ENCODE measurements at places on chromosomes 7 and 10. TPM values are rescaled to one million over a fixed set of nuclear protein-coding genes. Genes with fewer than 3 reads are reported as not detected.
A peak's percentile ranks its signal among the peaks of the same experiment; 100 is the strongest.

- H3K36me3 ChIP-seq, result no peaks in the 10 kb centered on the region
- H3K27me3 ChIP-seq, result no peaks in the 10 kb centered on the region
- no peak for DNase-seq
- H3K4me3 ChIP-seq, result no peak overlapping the region
- H3K27ac ChIP-seq, result no peak overlapping the region
- no peaks in the 10 kb centered on the region for H3K4me1 ChIP-seq
These were observed 75.8 kb upstream of the ETV1 start for GRCh38 chr7:14065286-14065685.

DNA sequence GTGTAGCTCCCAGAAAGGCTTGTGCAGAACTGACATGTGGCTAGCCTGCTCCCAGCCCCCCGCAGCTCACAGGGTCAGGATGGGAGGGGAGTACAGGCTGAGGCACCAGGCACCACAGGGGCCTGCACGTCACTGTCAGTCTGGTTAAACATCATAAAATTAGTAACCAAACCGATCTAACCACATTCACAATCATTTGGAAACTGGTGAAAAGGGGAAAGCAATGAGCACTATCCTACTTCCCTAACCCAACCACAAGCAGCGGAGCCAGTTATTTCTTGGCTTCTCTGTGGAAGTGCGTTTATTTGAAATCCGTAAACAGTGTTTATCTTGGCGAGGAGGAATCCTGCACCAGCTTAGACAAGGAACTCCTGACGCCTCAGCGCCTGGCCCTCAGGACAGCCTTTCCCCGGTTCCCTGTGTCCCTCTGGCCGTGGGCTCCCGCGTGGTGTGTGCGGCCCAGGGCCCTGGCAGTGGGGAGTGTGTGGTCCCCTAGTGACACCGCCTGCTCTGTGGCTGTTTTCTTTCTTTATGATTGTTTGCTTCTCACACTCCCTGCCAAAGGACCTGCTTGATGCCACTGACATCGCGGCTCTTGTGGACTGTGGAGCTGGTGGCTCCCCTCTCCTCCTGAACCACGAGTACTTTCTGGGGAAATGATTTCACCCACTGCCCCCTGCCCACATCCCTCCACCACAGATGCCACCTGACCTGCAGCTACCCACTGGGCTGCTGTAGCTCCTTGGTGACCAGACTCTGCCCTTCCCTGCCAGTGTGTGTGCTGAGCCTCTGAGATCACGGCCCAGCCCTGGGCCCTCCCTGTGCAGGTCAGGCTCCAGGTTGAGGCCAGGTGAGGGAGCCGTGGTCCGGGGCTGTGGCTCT, 38.0 kb downstream of the INPP5A start:
- H3K4me3 ChIP-seq, result no peak overlapping the region
- peak overlapping the region; percentile 28 for H3K27ac ChIP-seq
- H3K36me3 ChIP-seq, result no peaks in the 10 kb centered on the region
- H3K27me3 ChIP-seq, result no peaks in the 10 kb centered on the region
- peaks cover 28% of the 10 kb centered on the region for H3K4me1 ChIP-seq

DNA sequence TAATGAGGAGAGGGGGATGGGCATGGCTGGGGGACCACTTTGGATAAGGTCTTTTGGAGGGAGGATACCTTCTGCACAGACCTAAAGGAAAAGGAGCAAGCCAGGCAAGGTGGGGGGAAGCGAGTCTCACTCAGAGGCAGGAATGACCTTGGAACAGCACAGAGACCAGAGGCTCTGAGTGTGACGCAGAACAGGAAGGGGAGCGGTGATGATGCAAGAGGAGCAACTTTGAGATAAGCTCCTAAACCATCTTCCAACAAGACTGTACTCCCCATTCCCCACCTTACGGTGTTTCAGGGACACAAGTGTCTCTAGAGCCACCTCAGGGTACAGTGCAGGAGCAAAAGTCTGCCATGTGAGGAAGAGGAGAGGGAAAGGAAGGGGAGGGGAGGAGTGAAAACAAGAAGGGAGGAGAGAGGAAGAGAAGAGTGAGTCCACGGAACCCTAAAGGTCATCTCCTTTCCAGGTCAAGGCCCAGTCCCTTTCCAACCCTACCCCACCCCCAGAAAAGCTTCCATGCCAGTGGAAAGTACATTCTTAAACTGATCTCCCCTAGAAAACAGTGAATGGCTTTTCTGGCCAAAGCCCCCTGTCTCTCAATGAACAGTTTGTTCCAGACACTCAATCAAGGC, 54.1 kb downstream of the JAZF1 start:
- no peak overlapping the region for H3K4me3 ChIP-seq
- H3K36me3 ChIP-seq, result no peaks in the 10 kb centered on the region
- peaks cover 10% of the 10 kb centered on the region for H3K4me1 ChIP-seq
- no peak overlapping the region for H3K27ac ChIP-seq
- no peak for DNase-seq
- H3K27me3 ChIP-seq, result no peaks in the 10 kb centered on the region

- H3K27ac ChIP-seq, result no peak overlapping the region
- DNase-seq, result no peak
These were observed 75.4 kb downstream of the HDAC9 start for GRCh38 chr7:18570890-18571478.

DNA sequence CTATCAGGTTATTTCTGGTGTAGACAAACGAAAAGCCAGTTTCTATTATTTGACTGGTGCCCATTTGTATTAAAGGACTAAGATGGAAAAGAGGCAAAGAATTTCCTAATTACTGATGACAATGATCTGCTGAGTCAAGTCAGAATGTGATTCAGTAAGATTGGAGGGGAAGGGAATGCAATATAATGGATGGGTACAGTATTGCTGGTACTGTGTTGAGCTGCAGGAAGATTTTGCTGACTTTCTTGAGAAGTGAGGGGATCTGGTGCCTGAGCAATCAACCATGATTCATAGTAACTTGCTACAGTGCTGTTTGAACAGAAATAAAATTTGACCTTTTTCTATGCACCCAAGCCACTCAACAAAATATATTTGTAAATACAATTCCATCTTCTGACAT, 139.1 kb upstream of the RHEB start:
- no peak for DNase-seq
- no peaks in the 10 kb centered on the region for H3K27me3 ChIP-seq
- no peaks in the 10 kb centered on the region for H3K4me1 ChIP-seq
- no peaks in the 10 kb centered on the region for H3K36me3 ChIP-seq

DNA sequence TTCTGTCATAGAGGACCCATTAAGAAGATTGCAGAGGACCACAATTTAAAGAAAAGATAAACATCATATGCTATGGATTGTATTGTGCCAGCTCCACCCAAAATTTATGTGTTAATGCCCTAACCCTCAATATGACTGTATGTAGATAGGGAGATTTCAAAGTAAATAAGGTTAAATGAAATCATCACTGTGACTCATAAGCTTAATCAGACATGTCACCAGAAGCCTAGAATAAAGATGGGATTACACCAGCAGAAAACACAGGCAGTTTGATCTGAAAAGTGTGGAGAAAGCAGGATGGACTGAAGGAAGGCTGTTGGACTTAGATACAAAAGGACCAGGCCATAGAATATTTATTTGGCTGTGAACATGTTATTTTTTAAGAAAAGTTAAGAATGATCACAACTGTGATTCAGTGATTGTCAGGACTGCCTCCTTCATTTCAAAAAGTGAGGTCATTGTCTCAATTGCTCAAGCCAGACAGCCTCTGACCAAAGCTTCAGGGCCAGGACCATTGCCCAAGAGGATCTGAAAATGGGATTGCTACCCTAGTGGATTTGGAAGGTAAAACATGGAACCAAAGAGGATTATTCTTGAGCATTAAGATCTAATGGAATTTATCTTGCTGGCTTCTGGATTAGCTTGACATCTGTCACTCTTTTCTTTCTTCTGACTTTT, 270.8 kb upstream of the POM121L12 start:
- H3K27me3 ChIP-seq, result no peaks in the 10 kb centered on the region
- H3K27ac ChIP-seq, result no peak overlapping the region
- no peak for DNase-seq
- no peaks in the 10 kb centered on the region for H3K4me1 ChIP-seq

GRCh38 chr7:45696476-45696875, 122.3 kb downstream of the ADCY1 start:
- H3K36me3 ChIP-seq, result no peaks in the 10 kb centered on the region
- no peak overlapping the region for H3K4me3 ChIP-seq
- no peaks in the 10 kb centered on the region for H3K27me3 ChIP-seq
- no peak overlapping the region for H3K27ac ChIP-seq

The ANXA8L1 gene
- total RNA-seq, result 13.2 TPM

Measured in left lung (tissue), 14 donors.